COLO829 (cell line): ENCODE measurements at places on chromosomes 7 and 10.

DNA sequence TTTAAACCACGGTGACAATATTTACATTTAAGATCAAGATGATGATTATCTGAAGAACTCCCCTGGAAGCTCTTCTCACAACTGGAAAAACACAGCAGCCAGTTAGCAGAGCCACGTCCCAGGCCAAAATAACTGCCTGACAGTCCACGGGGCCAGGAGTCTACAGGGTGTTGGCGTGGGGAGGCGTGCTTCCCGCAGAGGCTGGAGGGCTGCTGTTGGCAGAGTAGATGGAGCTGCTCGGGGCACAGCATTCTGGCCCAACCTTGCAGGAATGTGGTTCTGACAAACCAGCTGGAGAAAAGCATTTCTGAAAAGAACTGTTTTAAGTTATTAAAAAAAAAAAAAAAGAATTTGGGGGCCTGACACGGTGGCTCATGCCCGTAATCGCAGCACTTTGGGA lies 177.9 kb downstream of the EBF3 start:
- no peak for DNase-seq

DNA sequence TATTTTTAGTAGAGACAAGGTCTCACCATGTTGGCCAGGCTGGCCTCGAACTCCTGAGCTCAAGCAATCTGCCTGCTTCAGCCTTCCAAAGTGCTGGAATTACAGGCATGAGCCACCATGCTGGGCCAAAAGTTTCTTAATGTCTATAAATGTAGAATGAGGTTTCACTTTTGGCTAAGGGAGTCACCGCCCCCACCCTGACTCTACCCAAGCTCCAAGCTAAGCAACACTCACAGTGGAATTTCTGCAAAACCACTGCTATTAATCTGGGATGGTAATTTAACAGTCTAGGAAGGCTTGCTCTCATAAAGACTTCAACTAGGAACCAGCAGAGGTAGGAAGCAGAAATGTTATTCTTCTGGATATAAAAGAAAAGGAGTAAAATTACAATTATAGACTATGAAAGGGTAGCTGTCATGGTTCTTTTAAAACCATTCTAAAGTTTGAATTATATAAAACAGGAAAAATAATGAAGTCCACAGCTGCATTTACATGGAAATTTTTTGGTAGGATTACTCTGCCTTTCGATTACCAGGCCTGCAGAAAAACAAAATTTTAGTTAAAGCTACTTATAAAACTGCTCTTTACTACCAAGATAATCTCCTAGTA lies 211.6 kb downstream of the SFMBT2 start:
- no peak for DNase-seq

DNA sequence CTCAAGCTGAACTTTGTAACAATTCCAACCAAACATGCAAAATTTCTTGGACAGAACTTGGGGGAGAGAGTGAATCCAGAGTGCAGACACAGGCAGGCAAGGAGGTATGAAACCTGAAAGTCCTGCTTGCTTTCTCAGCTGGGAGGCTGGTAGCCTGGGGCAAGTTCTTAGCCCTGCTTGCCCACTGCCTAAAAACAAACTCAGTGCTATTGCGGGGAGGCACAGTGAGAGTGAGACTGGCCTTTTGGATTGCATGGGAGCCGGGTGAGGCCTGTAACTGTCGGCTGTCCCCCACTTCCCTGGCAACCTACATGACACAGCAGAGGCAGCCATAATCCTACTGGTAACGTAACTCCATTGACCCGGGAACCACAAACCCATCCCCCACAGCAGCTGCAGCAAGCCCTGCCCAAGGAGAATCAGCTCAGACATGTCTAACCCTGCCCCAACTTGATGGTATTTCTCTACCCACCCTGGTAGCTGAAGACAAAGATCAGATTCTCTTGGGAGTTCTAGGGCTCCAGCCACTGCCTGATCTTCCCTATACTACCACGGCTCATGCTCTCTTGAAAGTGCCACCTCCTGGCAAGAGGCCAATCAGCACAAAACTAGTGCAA lies 663.6 kb downstream of the GRM8 start:
- no peak for DNase-seq

- no peak for DNase-seq
Observed at GRCh38 chr7:97576043-97576442, 155.8 kb upstream of the TAC1 start.

DNA sequence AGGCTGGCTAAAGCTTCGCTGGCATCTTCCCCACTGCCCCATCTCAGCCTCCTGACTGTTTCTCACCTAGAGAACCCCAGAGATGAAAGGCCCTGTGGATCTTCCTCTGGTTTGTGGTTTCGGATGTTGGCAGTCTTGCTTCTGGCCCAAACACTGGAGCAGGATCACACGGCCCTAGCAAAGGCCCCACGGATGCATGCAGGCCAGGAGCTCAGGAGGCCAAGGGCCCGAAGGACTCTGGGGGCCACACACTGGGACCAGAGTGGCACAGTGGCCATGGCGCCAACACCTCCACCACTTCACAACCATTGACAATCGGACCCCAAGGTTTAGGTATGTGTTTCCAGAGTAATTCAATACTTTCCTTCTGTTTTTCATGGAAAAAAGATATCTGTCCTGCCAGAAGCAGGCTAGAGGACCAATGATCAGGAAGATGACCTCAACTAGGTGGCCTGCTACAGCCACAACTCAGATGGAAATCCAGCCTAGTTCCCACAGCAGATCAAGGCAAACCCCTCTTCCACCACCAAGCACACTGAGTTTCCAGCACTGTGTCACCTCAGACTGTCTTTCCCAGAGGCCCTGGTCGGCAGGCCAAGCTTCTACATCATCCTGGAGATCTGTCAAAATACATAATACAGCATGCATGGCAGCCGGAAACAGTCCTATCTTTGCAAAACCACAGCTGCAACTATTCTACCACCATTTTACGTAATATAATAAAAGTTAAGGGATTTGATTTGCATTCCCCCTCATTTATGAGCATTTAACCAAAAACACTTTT lies 53.0 kb downstream of the CTBP2 start:
- no peak for DNase-seq

DNA sequence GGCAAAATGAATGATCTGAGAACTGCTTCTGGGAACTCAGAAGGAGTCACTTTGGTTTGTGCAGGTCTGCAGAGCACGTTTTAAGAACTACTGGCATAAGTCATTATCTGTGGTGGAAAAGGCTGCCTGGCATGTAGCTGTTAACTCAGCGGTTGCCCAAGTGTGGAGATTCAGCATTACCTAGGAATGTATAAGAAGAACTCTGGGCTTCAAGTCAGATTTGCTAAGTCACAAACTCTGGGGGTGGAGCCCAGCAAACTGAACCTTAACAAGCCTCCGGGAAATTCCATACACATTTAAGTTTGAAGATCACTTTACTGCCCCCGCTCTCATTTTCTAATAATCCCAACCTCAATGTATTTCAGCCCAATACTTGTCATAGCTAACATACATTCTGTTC lies 31.1 kb downstream of the PLXDC2 start:
- no peak for DNase-seq

GRCh38 chr7:52980129-52980528 lies 55.3 kb upstream of the POM121L12 start:
- no peak for DNase-seq

DNA sequence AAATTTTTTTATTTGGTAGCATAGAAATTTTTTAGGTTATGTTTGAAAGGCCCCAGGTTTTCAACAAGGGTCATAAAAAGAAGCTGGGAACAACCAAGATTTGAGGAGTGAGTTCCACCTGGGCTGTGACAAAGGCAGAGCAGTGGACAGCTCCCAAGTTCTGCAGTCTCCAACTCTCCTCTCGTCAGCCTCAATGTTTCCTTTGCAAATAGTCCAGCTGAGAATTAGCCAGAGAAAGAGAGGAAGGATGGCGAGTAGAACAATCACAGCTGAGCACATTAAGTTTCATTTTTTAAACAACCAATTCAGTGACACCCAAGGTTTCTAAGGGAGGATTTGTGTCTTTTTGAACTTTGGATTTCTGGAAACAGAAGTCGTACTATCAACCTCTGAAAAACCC lies 143.2 kb downstream of the NRCAM start:
- no peak for DNase-seq
